A549 treated with AZD2906 at 1 μM for 4 hours (cell line): ENCODE measurements at places on chromosomes 12 and 14. TPM values are rescaled to one million over a fixed set of nuclear protein-coding genes. Genes with fewer than 3 reads are reported as not detected.

The MYO1H gene
- not detected in 5 replicates for total RNA-seq

The CISTR gene
- not detected in 5 replicates for total RNA-seq

The FOXG1 gene
- 0.09 to 0.22 TPM (median 0.19 TPM) in 5 replicates for total RNA-seq

The LYZ gene
- total RNA-seq = 0.07 to 0.72 TPM (median 0.08 TPM) in 3 of 5 replicates, not detected in the others

The TAS2R7 gene
- total RNA-seq = not detected in 5 replicates

The C12orf54 gene
- total RNA-seq = not detected in 5 replicates

The IL23A gene
- 0.31 to 0.52 TPM (median 0.38 TPM) in 5 replicates for total RNA-seq

The B4GALNT3 gene
- 0.44 to 0.82 TPM (median 0.54 TPM) in 5 replicates for total RNA-seq

The OAS2 gene
- total RNA-seq = 0.10 to 0.39 TPM (median 0.15 TPM) in 5 replicates

The HOXC5 gene
- 0.63 to 1.0 TPM (median 0.91 TPM) in 5 replicates for total RNA-seq

The LRRC10 gene
- total RNA-seq = not detected in 5 replicates

The DNAJC22 gene
- 20.3 to 22.4 TPM (median 21.4 TPM) in 5 replicates for total RNA-seq

The NTN4 gene
- total RNA-seq = 38.7 to 42.6 TPM (median 41.9 TPM) in 5 replicates

The ACSM4 gene
- not detected in 5 replicates for total RNA-seq

The POTEM gene
- total RNA-seq = not detected in 5 replicates

The FBXO33 gene
- 7.4 to 8.7 TPM (median 7.9 TPM) in 5 replicates for total RNA-seq

The ANG gene
- total RNA-seq = 10.0 to 12.2 TPM (median 11.2 TPM) in 5 replicates

The USP15 gene
- total RNA-seq = 28.1 to 34.3 TPM (median 28.3 TPM) in 5 replicates

The NANOG gene
- total RNA-seq = 0.03 to 0.19 TPM (median 0.07 TPM) in 3 of 5 replicates, not detected in the others

The PTGER2 gene
- total RNA-seq = 3.0 to 4.5 TPM (median 4.2 TPM) in 5 replicates

The ANKS1B gene
- 0.41 to 0.71 TPM (median 0.51 TPM) in 5 replicates for total RNA-seq

The TAS2R8 gene
- not detected in 5 replicates for total RNA-seq

The TAS2R19 gene
- total RNA-seq = 0.15 TPM in 1 of 5 replicates, not detected in the others

The ADAM20 gene
- total RNA-seq = 0.02 to 0.03 TPM in 2 of 5 replicates, not detected in the others

The COCH gene
- total RNA-seq = 21.2 to 28.4 TPM (median 24.2 TPM) in 5 replicates

The NOPCHAP1 gene
- 24.7 to 35.2 TPM (median 33.8 TPM) in 5 replicates for total RNA-seq

The GARIN6 gene
- total RNA-seq = not detected in 5 replicates

The GPR132 gene
- 0.40 to 0.68 TPM (median 0.55 TPM) in 5 replicates for total RNA-seq

The TCL1B gene
- total RNA-seq = not detected in 5 replicates

The PLEKHG3 gene
- 18.6 to 25.6 TPM (median 24.8 TPM) in 5 replicates for total RNA-seq

The P2RX2 gene
- not detected in 5 replicates for total RNA-seq

The KRT80 gene
- 32.8 to 47.3 TPM (median 38.9 TPM) in 5 replicates for total RNA-seq

The ASPG gene
- 0.03 to 0.15 TPM (median 0.08 TPM) in 4 of 5 replicates, not detected in the other for total RNA-seq

The FAM222A gene
- 3.4 to 5.7 TPM (median 4.6 TPM) in 5 replicates for total RNA-seq

The ABHD12B gene
- total RNA-seq = not detected in 5 replicates

The IKZF4 gene
- total RNA-seq = 2.0 to 3.0 TPM (median 2.5 TPM) in 5 replicates

The STON2 gene
- 1.5 to 2.2 TPM (median 1.7 TPM) in 5 replicates for total RNA-seq

The CD163 gene
- 0.03 to 0.06 TPM (median 0.06 TPM) in 3 of 5 replicates, not detected in the others for total RNA-seq

The GPRC5A gene
- 201 to 268 TPM (median 236 TPM) in 5 replicates for total RNA-seq

The LRFN5 gene
- total RNA-seq = not detected in 5 replicates

The GPD1 gene
- total RNA-seq = 0.09 to 0.32 TPM (median 0.14 TPM) in 5 replicates

The PLD4 gene
- total RNA-seq = 0.05 to 0.15 TPM (median 0.09 TPM) in 5 replicates

The ALDH2 gene
- total RNA-seq = 71.0 to 93.5 TPM (median 89.7 TPM) in 5 replicates

The NFATC4 gene
- total RNA-seq = 0.05 to 0.31 TPM (median 0.07 TPM) in 5 replicates

The KCNA5 gene
- 0.03 TPM in 1 of 5 replicates, not detected in the others for total RNA-seq

The ERGIC2 gene
- total RNA-seq = 58.0 to 78.1 TPM (median 63.3 TPM) in 5 replicates

The DIO3 gene
- total RNA-seq = 0.03 to 0.07 TPM (median 0.06 TPM) in 4 of 5 replicates, not detected in the other

The DLK1 gene
- 0.17 to 0.41 TPM (median 0.26 TPM) in 5 replicates for total RNA-seq

The CIROP gene
- not detected in 5 replicates for total RNA-seq

The OLR1 gene
- total RNA-seq = 0.71 to 1.4 TPM (median 1.3 TPM) in 5 replicates

The NOXRED1 gene
- 0.05 to 0.08 TPM (median 0.05 TPM) in 4 of 5 replicates, not detected in the other for total RNA-seq

The RPL36AL gene
- 408 to 486 TPM (median 420 TPM) in 5 replicates for total RNA-seq

The CAPZA3 gene
- total RNA-seq = not detected in 5 replicates

The VWF gene
- 0.05 to 0.24 TPM (median 0.15 TPM) in 5 replicates for total RNA-seq
